Stimulated activated CD8-positive, alpha-beta memory T cell treated with anti-CD3 and anti-CD28 coated beads, Interleukin-2, amount 100 ng/mL, for 1 hour (primary cell): ENCODE measurements at places on chromosomes 1 and 21.

- DNase-seq = no peak
These were observed 24.6 kb downstream of the WNT3A start for GRCh38 chr1:228031276-228031995.

GRCh38 chr1:15850471-15851001 is 3.0 kb downstream of the SPEN start:
- no peak for DNase-seq

- DNase-seq = no peak
These were observed 575.8 kb downstream of the NUF2 start for GRCh38 chr1:163897412-163898155.

- DNase-seq = no peak
These were observed 217.9 kb upstream of the VAMP3 start for GRCh38 chr1:7553042-7553690.

DNA sequence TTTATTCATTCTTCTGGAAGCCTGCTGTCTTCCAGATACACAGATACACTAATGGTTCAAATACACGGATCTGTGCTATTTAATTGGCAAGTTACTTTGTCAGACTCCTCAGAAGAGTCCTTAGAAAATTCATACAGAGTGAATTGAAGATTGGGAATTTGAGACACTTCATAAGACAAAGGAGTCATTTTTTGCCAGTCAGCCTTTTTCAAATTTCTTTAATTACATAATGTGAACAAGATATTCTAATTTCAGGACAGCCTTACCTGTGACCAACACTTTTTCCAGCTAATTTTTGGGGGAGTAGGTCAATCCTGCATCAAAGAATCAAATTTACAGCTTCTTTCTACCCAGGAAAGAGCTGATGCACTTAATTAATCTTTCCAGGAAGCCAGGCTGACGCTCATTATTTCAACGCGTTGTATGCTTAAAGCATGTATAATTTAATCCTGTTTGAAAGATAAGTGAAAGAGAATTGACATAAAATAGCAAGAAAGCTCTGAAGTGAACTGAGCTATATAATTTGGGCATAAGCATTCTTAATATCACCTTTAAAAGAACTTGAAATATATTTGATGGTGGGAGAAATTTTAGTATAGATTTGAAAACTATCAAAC is 12.8 kb upstream of the NRIP1 start:
- DNase-seq = no peak
